Stimulated activated CD8-positive, alpha-beta memory T cell treated with anti-CD3 and anti-CD28 coated beads, Interleukin-7, amount 100 ng/mL, for 1 hour (primary cell): ENCODE measurements at places on chromosomes 12 and 14.

GRCh38 chr12:109567296-109567695 lies 6.0 kb downstream of the MMAB start:
- DNase-seq, result no peak

GRCh38 chr12:113802966-113803758 lies 163.0 kb downstream of the RBM19 start:
- DNase-seq, result no peak

DNA sequence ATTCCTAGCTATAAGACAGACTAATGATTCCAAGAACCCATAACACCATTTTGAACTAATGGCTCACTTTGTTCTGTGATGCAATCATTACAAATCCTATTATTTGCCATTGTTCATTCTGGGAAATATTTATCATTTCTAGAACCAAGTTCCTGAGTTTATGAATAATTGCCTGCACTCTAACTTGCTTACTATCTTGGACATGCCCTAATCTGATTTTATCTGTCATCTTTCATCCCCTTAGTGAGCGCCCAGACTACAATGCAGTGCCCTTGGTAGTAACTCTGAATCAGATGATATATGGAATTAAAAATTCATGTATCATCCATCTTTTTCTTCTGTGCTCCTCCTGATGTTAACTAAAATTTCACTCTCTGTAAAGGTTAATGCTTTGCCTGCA lies 703.1 kb upstream of the MDGA2 start:
- DNase-seq, result no peak

- no peak for DNase-seq
Observed at GRCh38 chr12:27460471-27460978, 14.0 kb downstream of the SMCO2 start.

- DNase-seq, result no peak
Observed at GRCh38 chr14:31253746-31254471, 46.3 kb upstream of the HECTD1 start.

GRCh38 chr12:15535352-15535781 lies 213.1 kb downstream of the PTPRO start:
- no peak for DNase-seq

GRCh38 chr12:25051656-25052195 lies 102.8 kb upstream of the BCAT1 start:
- DNase-seq, result peak; percentile 13

DNA sequence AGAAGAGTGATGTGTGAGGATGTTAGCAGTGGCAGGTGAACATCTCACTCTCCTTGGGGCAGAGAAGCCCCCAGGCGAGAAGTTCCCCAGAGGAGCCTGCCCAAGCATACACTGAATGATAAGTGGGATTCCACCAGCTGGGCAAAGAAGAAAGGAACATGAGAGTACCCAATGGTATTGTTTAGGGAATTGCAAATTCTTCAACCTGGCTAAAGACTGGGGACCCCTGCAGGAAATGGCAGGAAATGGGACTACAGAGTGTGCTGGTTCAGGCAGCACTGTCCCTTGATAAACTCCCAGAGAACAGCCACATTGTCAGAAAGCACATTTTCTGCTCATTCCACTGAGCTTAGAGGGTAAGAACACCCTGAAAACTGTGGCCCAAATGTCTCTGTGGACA lies 121.3 kb downstream of the RPS29 start:
- no peak for DNase-seq

DNA sequence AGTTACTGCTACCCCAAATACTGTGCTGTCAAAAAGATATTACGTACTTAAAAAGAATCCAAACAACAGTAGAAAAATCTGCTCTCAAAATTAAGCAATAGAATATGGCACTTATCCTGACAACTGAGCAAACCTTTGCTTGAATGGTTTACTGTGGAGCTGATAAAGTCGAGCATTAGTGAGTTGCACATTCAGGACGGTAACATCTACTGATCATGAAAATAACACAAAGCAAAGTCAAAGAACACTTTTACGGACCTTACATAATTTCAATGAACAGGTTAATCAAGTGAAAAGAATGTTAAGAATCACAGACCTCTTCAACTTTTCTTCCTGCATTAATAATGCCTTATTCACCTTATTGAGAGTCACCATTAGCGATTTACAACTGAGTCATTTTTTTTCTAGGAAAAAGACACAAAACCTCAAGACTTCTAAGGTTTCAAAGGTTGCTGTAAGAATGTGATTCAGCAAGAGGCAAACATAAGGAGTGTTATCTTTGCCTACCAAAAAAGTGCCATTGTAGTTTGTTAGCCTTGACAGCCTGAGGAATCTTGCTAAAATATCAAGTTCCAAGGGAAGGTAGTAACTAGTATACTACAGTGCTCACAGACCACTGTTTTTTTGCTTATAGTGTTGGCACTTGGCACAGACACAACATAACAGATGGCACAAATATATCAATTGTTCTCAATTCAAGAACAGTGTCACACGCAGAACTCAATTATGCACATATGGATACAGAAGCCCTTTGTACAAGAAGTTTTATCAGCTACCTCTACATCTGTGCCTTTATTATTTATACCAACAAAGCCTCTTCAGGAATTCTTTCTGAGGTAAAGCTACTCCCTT lies 334.2 kb upstream of the RPL10L start:
- DNase-seq, result no peak

DNA sequence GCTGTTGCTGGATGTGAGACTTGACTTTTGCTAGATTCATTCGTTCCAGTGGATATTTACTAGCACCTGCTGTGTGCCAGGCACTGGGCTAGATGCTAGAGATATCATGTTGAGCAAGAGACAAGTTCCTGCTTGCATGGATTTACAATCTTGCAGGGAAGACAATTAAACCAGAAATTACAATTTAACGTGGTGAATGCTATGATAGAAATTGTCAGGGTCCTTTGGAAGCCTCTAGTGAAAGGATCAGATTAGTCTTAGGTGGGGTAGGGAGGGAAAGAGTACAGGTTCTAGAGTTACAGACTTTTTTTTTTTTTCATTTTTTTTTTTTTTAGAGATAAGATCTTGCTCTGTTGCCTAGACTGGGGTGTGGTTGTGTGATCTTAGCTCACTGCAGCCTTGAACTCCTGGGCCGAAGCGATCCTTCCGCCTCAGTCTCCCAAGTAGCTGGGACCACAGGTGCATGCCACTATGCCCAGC lies 36.7 kb downstream of the SPATS2 start:
- no peak for DNase-seq

DNA sequence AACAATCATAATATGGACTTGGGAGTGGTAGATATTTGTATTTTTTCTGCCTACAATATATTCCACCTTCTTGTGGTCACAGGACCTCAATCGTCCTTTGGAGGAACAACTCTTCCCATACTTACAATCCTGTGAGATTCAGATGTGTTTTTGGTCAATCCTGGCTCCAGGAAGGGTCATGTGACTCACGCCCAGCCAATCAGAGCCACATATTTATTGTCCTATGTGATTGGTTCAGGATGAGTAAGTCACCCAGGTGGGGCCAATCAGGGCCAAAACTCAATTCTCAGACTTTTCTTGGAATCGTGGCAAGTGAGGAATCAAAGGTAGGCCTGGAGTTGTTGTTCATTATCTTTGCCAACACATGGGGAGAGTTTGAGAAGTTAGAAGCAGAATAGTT lies 264.9 kb downstream of the SUDS3 start:
- no peak for DNase-seq

GRCh38 chr14:47186486-47186885 lies 488.9 kb downstream of the MDGA2 start:
- DNase-seq, result no peak

- no peak for DNase-seq
Observed at GRCh38 chr12:109443794-109444193, 33.3 kb downstream of the KCTD10 start.

- no peak for DNase-seq
Observed at GRCh38 chr12:78584695-78585094, 279.9 kb upstream of the SYT1 start.

- no peak for DNase-seq
Observed at GRCh38 chr12:5720381-5721005, 224.6 kb downstream of the ANO2 start.

DNA sequence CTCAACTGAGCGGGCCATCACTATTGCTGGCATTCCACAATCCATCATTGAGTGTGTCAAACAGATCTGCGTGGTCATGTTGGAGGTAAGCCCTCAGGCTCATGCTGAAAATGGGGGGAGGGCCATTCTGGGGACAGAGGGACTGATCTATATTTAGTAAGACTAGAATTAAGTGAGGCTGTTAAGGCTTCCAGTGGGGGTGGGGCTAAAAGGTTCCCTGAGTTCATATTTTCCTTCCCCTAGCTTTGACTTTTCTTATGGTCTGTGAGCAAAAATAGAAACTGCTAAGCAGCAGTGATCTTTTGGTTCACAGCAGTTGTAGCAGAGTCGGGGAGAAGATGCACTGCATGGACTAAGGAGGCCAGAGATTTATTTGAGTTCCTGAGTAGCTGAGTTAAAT lies 9.2 kb downstream of the PCBP2 start:
- DNase-seq, result no peak

- no peak for DNase-seq
Observed at GRCh38 chr14:91754185-91754584, 22.3 kb upstream of the CATSPERB start.

- DNase-seq, result no peak
Observed at GRCh38 chr12:81597928-81598604, 161.1 kb downstream of the PPFIA2 start.

GRCh38 chr12:104682790-104683279 lies 226.1 kb downstream of the CHST11 start:
- DNase-seq, result peak; percentile 23

DNA sequence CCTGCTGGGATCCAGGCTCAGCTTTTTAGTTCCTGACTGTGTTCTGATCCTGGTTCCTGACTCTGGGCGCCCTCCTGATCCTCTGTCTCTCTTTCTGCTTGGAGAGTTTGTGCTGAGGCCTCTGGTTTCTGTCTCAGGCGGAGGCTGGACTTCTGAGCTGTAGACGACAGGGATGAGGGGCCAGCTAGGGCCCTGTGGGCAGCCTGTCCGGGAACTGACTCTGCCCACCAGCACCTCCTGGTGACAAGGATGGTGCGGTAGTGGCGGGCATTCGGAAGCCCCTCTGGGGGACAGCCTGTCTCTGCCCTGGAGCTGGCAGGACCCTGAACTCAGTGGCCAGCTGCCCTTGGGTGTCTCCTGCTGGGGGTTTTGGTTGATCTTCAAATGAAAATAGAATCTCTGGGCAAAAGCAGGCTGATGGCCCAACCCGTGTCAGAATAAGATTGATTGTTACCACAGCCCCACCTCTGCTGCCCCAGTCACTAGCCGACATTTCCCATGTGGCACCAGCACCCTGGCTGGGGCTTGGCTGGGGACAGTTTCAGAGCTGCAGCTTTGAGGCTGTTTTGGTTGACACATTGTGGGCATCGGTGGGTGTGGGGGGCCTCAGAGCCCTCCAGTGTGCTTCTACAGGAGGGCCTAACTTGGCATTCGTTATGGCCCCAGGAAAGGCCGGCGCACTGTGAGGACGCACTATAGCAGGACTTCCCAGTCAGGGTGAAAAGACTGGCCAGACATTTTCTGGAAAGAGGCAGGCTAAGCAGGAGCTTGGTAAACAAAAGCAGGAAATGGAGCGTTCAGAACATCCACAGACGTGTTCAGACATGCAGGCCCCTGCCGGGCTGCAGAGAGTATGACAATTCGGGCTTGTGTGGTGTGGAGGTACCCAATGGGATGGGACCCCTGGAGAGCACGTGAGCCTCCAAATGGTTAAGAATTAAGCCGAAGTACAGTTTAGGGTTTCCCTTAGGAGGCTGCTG lies 16.2 kb downstream of the KRT80 start:
- DNase-seq, result no peak

- no peak for DNase-seq
Observed at GRCh38 chr14:48805315-48805714, 780.9 kb downstream of the RPS29 start.

DNA sequence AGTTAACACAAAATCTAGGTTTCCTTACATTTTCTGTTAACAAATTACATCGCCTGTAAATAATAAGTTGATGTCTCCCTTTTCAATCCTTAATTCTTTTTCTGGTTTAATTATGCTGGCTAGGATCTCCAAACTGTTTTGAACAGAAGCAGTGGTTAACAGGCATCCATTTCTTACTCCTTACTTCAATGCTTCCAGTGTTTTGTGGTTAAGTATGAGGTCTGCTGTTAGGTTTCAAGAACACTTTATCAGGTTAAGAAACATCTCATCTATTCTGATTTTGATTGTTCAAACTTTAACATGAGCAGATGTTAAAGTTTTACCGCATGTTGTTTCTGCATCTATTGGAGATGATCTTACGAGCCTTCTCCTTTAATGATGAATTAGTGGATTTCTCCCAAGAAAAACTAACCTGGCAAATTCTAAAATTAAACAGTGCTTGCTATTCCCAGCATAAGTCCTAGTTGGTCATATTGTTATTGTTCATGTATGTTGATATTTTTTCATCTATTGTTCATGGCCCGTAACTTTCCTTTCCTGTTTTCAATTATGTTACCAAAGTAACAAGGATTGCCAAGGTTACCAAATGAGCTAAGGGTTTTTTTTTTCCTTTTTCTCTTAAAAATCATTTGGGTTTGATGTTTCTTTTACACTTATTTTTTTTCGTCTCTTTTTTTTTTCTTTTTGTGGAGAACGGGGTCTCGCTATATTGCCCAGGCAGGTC lies 33.4 kb downstream of the POLE start:
- no peak for DNase-seq
